ENCODE measurements at places on chromosomes 1 and 21.

DNA sequence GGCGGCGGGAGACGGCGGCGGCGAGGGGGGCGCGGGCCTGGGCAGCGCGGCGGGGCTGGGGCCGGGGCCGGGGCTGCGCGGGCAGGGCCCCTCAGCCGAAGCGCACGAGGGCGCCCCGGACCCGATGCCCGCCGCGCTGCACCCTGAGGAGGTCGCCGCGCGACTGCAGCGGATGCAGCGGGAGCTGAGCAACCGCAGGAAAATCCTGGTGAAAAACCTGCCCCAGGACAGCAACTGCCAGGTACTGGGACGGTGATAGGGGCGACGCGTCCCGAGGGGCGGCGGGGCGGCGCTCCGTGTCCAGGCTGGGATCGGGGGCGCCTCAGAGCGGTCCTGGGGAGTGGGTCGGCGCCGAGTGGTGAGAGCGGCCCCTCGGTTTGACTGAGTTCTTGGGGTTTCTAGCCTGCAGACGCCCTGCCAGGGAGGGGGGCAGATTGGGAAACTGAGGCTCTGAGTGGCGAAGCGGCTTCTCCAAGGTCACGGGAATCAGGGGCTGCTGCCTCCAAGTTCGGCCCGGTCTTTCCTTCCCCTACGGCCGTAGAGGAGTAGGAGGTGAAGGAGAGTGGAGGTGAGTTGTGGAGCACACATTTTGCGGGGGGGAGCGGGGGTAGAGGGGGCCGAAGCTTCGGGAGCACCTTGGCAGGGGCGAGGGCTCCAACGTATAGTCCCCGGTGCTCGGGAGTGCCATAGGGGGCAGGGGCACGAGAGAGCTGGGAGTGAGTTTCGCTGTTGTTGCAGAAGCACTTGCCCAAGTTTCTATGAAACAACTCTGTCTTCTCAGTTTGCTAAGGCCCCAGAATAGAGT is 508 bp downstream of the RAVER2 start:
- no peak for DNase-seq

GRCh38 chr1:230145505-230145899 is 78.5 kb downstream of the GALNT2 start:
- peak; percentile 67 for DNase-seq

DNA sequence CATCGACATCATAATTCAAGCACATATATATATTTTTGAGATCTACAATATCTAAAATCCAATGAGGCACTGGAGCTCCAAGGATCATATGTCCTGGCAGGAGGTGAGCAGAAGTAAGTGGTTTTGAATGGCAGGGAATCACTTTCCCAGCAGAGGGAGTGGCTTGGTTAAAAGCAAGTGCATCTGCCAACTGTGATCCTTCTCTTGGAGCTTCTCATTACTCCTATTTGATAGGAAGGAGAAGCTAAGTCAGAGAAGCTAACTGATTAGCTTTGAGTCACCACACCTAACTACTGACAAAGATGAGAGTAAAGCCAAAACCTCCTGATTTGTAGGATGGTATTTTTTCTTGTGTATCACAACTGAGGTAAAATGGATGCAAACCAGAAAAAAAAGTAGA is 55.0 kb downstream of the ALG14 start:
- no peak for DNase-seq

- no peak for DNase-seq
Observed at GRCh38 chr1:31354283-31354682, 18.6 kb downstream of the FABP3 start.

GRCh38 chr1:151989211-151989862 is 4.3 kb downstream of the S100A10 start:
- no peak for DNase-seq

GRCh38 chr1:180033390-180033789 is 78.8 kb downstream of the CEP350 start:
- no peak for DNase-seq

DNA sequence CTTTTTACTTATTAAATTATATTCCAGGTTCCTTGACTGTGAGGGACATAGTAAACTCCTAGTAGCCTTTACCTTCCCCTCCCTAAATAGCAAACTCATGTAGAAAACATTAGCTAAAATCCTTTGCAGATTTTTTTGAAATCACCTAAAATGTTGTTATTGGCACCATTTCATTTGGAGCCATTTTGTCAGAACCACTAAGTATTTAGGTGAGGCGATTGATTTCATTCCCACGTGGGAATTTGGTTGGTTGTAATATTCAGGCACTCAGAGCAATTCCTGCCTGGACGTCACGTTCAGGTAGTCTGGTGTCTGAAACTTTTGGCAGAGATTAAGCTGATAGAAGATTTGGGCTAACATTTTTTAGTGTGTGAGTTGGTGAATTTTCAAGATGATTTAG is 84.3 kb downstream of the CAMTA1 start:
- DNase-seq, result no peak

DNA sequence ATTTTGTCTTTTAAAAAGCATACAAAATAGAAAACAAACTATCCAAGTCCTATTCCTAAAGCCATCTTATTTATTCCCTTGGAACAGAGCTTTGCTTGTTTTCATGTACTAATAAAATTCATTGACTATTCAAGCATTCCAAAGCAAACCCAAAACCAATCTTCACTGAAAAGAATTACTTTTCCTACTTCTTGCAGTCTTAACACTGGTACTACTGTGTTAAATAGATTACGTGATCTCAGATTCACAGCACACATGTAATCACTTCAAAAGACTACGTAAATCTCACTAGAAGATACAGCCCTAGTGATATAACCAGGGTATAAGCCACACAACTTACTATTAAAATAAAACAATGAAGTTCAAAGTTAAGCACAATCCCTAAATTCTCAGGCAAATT is 39.0 kb downstream of the ZZZ3 start:
- no peak for DNase-seq

DNA sequence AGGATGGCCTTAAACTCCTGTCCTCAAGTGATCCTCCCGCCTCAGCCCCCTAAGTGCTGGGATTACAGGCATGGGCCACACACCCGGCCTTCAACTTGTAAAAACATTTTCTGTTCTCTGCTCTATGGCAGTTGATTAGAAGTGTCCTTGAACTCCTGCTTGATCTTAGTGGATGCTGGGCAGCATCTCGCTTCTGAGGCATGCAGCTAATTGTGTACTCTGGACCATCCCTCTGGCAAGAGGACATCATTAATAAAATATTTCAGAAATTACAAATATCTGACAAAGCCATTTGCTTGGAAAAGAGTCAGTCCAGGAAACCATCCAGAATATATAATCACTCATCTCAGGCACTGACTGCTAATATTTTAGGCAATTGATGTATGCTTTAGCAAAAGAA is 8.1 kb downstream of the NGF start:
- DNase-seq, result no peak

DNA sequence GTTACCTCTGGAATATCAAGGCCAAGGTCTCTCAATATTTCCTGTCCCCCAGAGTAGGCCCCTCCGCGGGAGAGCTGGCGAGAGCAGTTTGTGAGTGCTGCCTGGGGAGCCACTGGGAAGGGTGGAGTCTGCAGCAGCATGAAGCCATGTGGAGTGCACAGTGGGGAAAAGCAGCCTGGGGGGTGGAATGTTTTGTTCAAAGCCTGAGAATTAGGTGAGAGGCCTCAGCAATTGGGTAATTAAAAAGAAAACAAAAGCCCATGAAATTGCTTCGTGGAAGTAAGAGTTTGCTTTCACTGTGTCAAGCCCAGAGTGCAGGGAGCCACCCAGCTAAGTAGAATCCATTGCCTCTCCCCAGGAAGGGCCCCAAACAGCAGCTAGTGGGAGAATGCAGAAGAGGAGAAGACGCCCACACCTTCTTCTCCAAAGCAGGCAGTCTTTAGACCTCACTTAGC is 30.2 kb upstream of the DISC1 start:
- no peak for DNase-seq

- peak; percentile 53 for DNase-seq
Observed at GRCh38 chr1:42949312-42950115, 9.2 kb downstream of the SLC2A1 start.

GRCh38 chr1:49104575-49104974 is 327.9 kb upstream of the BEND5 start:
- no peak for DNase-seq

- DNase-seq, result no peak
Observed at GRCh38 chr1:86487811-86488141, 19.0 kb downstream of the CLCA1 start.

- DNase-seq, result no peak
Observed at GRCh38 chr1:226821719-226822085, 48.7 kb upstream of the PSEN2 start.

- DNase-seq, result no peak
Observed at GRCh38 chr1:6270401-6270800, 9.5 kb upstream of the GPR153 start.

- DNase-seq, result no peak
Observed at GRCh38 chr21:33569991-33570390, 18.5 kb downstream of the DONSON start.

DNA sequence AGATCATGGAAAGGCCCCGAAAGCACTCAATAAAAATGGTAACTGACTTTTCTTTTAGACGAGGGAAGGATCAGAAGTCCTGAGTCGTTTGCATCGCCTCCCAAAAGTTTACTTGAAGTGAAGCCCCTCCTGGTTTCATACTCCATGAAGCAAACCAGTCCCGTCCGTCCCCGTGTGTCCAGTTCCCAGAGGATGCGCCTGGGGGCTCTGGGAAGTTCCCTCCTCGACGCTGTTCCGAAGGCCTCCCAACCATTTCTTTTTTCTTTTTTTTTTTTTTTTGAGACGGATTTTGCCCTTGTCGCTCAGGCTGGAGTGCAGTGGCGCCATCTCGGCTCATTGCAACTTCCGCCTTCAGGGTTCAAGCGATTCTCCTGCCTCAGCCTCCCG is 661 bp upstream of the OSCP1 start:
- no peak for DNase-seq

Data from hematopoietic multipotent progenitor cell (in vitro differentiated cells).